ENCODE measurements at places on chromosomes 4 and X.

GRCh38 chr4:150906987-150907633 is 108.0 kb downstream of the LRBA start:
- DNase-seq: no peak

GRCh38 chrX:15761564-15762191 is 23.6 kb downstream of the CA5B start:
- DNase-seq: no peak

GRCh38 chr4:182809417-182810102 is 107.6 kb downstream of the DCTD start:
- no peak for DNase-seq

GRCh38 chr4:47624031-47624441 is 139.0 kb downstream of the ATP10D start:
- DNase-seq: no peak

DNA sequence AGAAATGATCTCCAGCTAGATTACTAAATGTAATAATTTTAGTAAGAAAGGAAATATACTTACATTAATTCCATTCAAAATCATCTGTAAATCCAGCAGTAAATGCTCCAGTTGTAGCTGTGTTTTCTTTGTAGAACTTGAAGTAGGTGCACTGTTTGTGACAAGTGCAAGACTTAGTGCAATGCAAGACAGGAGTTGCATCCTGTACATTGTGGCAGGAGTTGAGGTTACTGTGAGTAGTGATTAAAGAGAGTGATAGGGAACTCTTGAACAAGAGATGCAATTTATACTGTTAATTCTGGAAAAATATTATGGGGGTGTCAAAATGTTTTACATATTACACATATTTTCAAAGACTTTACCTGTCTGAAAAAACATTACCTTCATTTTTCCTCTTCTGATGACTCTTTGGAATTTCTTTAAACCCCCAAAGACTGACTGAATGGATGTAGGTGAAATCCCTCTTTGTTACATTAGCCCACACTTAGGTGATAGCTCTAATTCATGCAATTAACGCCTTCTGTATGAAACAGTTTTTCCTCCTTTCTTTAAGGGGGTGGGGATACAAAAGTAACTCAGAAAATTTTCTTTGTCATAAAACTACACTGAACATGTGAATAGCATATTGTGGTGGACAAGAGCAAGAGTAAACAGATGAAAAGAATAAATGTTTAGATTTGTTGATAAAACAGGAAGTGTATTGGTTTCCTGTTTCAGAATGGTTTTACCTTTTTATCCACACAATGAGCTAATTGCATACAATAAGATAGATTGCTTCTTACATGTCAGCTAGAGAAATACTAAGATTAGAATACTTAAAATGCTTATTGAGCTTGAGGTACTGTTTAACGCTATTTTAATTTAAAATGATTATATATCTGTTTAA is at the start of gene IL2:
IL2 (minus strand) TSS at position 495 of the 886 bp plus-strand sequence; CDS start at position 210, 285 bp downstream.
- DNase-seq: no peak

DNA sequence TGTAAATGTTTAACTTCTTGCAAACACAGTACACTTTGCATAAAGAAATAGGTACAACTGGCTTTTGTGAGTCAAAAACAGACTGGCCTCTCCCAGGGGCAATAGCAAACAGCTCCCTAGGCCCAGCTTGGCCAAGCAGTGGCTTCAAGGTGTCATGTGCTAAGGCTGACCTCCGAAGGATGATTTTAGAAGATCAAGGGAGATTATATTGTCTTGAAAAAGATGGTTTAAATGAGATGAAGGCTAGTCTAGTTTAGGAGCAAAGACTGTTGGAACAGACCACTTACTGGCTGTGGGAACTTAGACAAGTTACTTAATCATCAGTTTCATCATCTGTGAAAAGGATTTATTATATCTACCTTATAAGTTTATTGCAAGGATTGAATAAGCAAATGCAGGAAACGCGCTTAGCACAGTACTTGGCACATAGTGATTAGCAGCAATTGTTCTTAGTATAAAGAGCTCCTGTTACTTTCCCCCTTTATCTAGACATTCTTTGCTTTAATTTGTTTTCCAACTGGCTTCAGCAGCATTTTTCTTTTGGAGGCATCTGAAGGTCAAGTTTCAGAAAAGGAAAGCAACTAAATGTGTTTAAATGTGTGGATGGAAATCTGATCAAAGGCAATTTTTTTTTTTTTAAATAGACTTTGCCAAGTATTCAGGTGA is 17.2 kb downstream of the ANXA3 start:
- DNase-seq: no peak

DNA sequence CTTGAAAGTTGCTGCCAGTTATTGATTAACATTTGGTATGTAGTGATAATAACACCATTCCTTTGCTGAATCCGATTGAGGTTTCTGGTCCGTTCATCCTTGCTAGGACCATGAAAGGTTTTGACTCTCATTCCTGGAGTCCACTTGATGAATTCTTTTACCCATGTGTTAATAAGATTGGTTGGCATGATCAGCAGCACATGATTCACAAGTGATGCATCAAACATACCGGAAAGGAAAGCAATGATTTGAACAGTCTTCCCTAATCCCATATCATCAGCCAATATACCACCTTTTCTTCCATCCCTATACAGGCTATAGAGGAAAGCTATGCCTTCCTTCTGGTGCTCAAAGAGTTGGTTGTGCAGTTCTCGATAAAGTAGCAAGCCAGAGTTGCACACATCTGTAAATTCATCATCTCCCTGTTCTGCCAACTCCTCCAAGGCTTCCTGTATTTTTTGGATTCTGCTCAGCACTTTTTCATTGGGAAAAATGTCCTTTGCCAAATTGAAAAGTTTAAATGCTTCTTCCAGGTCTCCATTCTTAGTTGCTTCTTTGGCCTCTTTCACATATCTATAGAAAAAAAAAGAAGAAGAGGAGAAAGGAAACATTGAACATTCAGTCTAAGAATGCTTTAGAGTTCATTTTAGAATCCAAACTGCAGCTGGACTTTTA is 26.7 kb downstream of the PIN4 start:
- no peak for DNase-seq

- no peak for DNase-seq
Observed at GRCh38 chr4:129514852-129515251, 418.9 kb downstream of the C4orf33 start.

DNA sequence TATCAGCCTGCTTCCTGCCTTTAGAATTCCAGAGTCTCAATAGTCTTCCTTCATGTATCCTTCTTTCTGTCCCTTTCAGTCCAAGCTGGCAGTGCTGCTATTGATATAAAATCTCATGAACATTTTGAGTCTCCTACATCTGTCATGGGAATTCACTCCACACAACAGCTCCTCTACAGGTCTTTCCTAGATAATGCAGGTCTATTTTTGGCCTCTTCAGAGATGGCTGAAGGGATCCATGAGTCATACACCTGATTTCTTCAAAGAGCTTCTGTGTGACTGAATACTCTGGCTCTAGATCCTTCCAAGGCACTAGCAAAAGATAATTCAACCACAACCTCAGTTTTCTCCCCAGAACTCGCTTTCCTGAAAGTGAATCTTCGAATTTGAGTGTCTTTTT is 115.4 kb downstream of the STPG2 start:
- no peak for DNase-seq

DNA sequence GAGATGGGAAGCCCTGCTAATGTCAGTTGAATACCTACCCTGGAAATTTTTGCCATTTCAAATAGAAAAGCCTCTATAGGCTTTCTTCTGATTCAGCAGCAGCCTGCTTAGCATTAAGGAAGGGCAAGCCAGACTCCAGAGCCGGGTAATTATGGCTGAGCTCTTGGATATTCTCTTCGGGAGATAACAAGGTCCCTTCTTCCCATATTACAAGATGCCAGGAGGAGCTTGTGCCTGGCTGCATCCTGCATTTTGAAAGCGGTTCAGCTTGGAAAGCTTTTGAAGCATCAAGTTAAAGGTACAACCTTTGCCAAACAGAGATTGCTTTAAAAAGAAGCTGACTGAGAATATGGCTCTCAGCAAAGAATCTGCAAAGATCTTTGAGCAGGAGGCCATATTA is 399.6 kb upstream of the RPS6KA3 start:
- DNase-seq: no peak

GRCh38 chr4:88018466-88018865 is 11.0 kb downstream of the PKD2 start:
- DNase-seq: no peak
